NCI-H2081 (cell line): ENCODE measurements at places on chromosomes 7 and 10.

GRCh38 chr7:142690554-142691182 lies 58.6 kb upstream of the PRSS1 start:
- DNase-seq = no peak

DNA sequence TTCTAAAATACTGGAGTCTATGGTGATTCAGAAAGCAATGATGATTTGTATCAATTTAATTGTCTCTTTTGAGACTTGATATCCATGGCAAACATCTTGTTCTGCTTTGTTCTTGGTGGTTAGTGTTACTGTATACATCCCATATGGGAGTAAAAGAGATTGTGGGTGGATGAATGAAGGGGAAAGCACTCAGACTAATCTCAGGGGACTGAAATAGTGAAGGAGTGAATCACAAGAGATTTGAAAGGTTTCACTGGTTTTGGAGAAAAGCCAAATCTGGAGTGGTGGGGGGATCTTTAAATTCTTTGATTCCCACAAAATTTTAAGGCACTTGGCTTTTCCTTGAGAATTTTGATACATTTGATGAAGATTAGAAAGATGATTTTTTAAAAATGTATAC lies 369.4 kb downstream of the INHBA start:
- DNase-seq = no peak

- no peak for DNase-seq
Measured at GRCh38 chr10:121088524-121088923, 237.4 kb downstream of the WDR11 start.

GRCh38 chr10:126463286-126463685 lies 75.0 kb upstream of the ADAM12 start:
- no peak for DNase-seq

DNA sequence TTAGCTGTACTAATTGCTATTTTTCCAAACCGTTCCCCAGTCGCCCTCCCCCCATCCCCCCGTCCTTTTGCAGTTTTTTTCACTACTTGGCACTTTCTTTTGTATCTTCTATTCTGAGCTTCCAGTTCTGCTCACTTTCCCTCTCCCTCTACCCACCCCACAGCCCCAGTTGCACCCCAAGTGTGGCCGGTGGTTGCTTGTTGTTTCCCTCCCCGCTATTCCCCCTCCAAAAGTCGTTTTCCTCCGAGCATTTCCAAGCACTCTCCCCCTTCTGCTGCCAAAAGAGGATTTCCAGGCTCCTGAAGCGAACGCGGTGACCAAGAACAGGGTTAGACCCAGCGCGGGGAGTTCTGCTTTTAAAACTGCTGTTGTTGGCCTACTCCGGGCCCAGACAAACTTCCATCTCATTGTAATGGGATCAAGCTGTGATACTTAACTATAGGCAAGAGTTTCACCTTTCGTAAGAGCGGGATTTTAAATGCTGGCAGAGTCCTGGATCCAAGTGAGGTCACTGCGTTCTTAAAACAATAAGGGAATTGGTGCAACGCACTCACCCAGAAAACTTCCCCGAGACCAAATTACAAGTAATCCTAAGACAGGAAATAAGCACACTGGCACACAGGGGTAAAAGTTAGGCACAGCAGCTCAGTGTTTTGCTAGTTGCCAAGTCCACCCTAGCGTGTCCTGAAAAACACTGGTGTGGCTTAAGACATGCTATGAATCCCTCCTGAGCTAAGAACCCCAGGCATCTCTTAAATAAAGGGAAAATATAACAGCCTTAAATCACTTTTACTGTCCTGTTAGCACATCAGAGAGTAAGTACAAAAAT lies 1.5 kb upstream of the RGS10 start:
- DNase-seq = no peak
